ENCODE measurements at places on chromosomes 16 and 17. TPM values are rescaled to one million over a fixed set of nuclear protein-coding genes. Genes with fewer than 3 reads are reported as not detected.

DNA sequence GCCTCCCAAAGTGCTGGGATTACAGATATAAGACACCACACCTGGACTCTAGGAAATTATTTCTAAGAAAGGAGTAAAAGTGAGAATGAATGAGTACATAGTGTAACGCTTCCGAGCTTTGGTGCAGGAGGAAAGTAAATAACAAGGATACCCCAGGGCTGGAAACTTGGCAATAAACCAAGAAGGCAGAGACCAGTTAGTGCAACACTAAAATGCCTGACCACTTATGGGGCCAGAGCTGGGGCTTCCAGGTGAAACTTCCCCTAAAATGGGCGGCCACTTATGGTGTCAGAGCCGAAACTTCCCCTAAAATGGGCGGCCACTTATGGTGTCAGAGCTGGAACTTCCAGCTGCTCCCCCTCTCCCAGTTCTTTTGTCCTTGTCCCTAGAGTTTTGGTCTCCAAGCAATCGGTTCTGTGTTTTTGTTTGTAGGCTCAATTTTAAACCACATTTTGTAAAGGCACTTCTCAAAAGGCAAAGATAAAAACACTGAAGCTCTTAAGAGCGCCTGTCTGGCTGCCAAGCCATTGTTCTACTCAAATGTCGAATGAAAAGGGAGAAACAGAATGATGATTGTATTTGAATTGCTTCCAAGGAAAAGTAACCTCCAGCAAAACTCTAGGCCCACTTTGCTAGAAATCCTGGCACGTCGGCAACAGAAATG, 63.9 kb downstream of the NXN start:
- H3K4me3 ChIP-seq = peak overlapping the region; percentile 44
- peak overlapping the region; percentile 91 for H3K27ac ChIP-seq
- no peaks in the 10 kb centered on the region for H3K27me3 ChIP-seq
- DNase-seq = no peak
- peaks cover 59% of the 10 kb centered on the region for H3K4me1 ChIP-seq

GRCh38 chr17:77124192-77124889, 16.4 kb upstream of the SEC14L1 start:
- H3K27me3 ChIP-seq = no peaks in the 10 kb centered on the region
- H3K4me3 ChIP-seq = no peak overlapping the region
- H3K27ac ChIP-seq = peak overlapping the region; percentile 85
- DNase-seq = no peak

GRCh38 chr17:7204336-7204735, 15.3 kb downstream of the DLG4 start:
- H3K27me3 ChIP-seq = no peaks in the 10 kb centered on the region
- peak overlapping the region; percentile 89 for H3K27ac ChIP-seq
- no peak for DNase-seq
- peaks cover 16% of the 10 kb centered on the region for H3K4me1 ChIP-seq
- H3K36me3 ChIP-seq = peaks cover 13% of the 10 kb centered on the region

The TBC1D26 gene
- total RNA-seq = 0.78 TPM

GRCh38 chr16:53064081-53064578, 9.3 kb downstream of the CHD9 start:
- H3K36me3 ChIP-seq = peaks cover 15% of the 10 kb centered on the region
- no peak overlapping the region for H3K4me3 ChIP-seq
- no peak for DNase-seq
- peak overlapping the region; percentile 38 for H3K27ac ChIP-seq
- H3K27me3 ChIP-seq = no peaks in the 10 kb centered on the region

DNA sequence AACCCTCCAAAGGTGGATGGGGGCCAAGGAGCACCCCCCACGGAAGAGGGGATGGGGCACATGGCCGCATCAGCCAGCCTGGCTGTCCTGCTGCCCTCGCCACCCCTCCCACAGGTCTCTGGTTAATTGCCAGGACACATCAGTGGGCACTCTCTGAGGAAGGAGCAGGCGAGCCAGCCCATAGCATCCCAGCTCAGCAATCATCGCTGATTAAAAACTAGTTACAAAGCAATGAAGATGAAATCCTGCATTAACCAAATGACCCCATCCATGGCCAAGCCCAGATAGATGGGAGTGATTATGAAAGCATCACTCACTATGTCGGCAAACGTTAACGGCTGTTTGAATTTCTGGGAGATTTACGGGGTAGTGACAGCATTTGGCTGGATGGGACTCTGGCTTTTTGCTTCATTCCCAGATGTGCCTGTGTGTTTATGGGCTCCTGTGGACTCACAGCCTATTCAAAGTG, 45.3 kb downstream of the CCDC182 start:
- no peaks in the 10 kb centered on the region for H3K27me3 ChIP-seq
- no peak overlapping the region for H3K27ac ChIP-seq
- no peaks in the 10 kb centered on the region for H3K36me3 ChIP-seq
- no peaks in the 10 kb centered on the region for H3K4me1 ChIP-seq
- DNase-seq = no peak
- no peak overlapping the region for H3K4me3 ChIP-seq

The INTS2 gene
- 11.2 TPM for total RNA-seq

DNA sequence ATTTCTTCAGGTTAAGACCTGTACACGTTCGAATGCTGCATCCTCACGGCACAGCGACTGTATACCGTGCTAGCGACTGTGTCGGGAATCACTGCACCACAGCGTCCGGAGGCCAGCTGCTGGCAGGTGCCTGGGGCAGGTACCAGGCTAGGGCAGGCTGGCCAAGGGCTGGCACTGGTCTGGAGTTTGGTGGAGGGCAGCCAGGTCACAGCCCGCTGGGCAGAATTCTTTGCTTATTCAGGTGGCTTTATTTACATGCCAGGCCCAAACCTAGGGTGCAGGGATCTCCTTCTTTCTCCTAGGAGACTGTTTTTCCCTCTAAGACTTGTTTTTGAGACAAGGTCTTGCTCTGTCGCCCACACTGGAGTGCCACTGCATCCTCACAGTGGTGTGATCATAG, 37.9 kb downstream of the COTL1 start:
- H3K27ac ChIP-seq = no peak overlapping the region
- no peak overlapping the region for H3K4me3 ChIP-seq
- H3K4me1 ChIP-seq = peaks cover 6% of the 10 kb centered on the region
- H3K36me3 ChIP-seq = no peaks in the 10 kb centered on the region

- H3K27ac ChIP-seq = no peak overlapping the region
- H3K27me3 ChIP-seq = peaks cover 6% of the 10 kb centered on the region
- peaks cover 1% of the 10 kb centered on the region for H3K4me1 ChIP-seq
- H3K4me3 ChIP-seq = no peak overlapping the region
These were observed 3.4 kb downstream of the NECAB2 start for GRCh38 chr16:83971165-83972130.

The BCL6B gene
- total RNA-seq = not detected

DNA sequence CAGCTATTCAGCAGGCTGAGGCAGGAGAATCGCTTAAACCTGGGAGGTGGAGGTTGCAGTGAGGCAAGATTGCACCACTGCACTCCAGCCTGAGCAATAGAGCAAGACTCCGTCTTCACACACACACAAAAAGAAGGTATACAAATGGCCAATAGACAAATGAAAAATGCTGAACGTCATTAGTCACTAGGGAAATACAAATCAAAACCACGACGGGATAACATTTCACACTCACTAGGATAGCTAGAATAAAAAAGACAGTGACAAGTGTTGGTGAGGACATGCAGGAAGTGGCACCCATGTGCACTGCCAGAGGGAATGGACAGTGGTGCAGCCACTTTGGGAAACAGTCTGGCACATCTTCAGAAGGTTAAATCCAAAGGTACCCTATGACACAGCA, 172.9 kb downstream of the FTO start:
- no peaks in the 10 kb centered on the region for H3K27me3 ChIP-seq
- H3K4me3 ChIP-seq = no peak overlapping the region
- peaks cover 30% of the 10 kb centered on the region for H3K36me3 ChIP-seq
- no peak for DNase-seq

DNA sequence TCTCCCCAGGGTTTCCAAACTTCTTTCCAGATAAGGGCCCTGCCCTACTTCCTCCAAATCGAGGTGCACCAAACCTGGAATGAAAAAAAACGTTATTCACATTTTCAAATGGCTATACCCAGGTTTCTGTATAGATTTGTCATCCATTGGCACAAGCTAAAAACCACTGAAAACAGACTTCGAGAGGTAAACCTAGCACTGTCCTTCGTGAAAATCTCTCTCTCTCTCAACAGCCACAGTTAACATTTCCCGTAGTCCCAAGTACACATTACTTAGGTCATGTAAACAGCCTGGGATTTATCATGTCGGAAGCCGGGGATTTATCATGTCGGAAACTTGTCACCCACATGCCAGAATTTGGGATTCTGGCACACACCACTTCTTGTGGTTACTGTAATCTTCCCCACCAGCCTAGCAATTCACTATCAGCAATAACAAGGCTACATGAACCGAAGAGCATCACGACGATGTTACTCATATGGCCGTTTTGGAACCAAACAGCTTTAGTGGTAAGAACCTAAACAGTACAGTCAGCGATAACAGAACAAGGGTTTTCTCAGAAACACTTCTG, 1.2 kb downstream of the DDX5 start:
- no peaks in the 10 kb centered on the region for H3K27me3 ChIP-seq
- peak overlapping the region; percentile 100 for H3K27ac ChIP-seq
- DNase-seq = no peak

DNA sequence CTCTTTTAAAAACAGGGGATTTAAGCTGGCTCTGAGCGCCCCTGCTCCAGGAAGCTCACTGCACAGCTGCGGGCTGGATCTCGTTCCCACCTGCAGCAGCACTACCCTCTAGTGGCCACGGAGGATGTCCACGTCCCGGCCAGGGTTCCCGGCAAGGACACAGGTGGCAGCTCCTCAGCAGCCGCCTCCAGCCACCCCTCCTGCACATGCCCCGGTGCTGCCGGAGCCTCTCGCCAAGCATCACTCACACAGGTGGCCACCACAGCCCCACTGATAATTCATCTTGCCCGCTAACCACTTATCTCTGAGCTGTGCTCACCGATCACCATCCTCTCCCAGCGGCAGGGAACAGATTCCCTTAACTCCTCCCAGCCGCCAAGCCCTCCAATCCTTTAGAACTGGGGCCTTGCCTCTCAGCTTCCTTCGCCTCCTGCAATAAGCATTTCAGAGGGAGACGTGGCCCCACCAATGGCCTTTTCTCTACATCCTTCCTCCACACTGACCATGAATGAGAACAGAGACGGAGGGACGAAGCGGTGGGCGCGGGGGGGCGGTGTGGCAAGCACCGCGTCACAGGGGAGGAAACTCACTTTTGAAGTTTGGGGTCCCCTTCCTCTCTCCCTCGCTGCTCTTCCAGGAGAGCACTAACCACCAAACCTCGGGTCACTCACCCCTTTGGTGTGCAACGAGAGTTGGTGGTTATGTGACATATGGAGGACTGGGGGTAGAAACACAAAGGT, 222.1 kb downstream of the RBFOX3 start:
- no peak overlapping the region for H3K27ac ChIP-seq
- H3K4me1 ChIP-seq = no peaks in the 10 kb centered on the region
- DNase-seq = no peak
- no peaks in the 10 kb centered on the region for H3K36me3 ChIP-seq
- H3K27me3 ChIP-seq = peaks cover 48% of the 10 kb centered on the region

The KRT40 gene
- not detected for total RNA-seq

DNA sequence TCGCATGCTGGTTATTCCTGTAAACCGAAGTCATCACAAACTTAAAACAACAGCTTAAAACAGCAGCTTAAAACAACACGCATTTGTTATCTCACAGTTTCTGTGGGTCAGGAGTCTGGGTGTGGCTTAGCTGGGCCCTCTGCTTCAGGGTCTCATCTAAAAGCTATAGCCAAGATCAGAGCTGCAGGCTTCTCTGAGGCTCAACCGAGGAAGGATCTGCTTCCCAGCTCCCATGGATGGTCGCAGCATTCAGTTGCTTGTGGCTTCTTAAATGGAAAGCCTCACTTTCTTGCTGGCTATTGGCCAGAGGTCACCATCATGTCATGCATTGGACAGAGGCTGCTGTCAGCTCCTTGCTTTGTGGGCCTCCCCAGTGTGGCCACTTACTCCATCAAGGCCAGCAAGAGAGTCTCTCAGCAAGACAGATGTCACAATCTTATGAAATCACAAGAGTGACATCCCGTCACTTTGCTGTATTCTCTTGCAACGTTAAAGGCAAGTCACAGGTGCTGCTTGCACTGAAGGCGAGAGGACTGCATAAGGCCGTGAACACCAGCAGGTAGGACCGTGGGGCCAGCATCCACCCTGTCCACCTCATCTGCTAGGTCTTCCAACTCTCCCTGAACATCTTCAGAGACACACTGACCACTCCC, 117.9 kb upstream of the TNRC6C start:
- no peak overlapping the region for H3K27ac ChIP-seq
- no peak overlapping the region for H3K4me3 ChIP-seq
- no peaks in the 10 kb centered on the region for H3K36me3 ChIP-seq
- no peak for DNase-seq
- H3K27me3 ChIP-seq = no peaks in the 10 kb centered on the region

The MFAP4 gene
- total RNA-seq = 73.4 TPM

DNA sequence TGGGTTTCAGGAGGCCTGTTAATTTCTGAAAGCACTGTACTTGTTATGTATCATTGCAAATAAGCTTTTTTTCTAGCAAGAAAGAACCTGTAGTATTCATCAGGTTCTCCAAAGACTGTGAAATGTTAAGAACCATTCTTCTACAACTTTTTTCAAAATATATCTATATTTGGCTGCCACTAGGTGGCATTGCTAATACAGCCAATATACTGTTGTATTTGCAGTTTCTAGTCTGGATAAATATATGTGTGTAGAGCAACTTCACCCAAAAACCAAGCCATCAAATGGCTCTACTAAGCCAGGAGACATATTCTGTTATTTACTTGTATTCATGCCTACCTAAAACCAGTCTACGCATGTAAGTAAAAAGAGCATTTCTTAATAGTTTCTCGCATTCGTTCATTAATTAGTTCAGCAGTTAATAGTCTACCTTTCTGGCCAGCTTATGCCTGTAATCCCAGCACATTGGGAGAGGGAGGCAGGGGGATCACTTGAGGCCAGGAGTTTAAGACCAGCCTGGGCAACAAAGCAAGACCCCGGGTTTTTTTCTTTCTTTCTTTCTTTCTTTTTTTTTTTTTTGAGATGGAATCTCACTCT, 39.5 kb downstream of the VMP1 start:
- H3K4me3 ChIP-seq = no peak overlapping the region
- no peak for DNase-seq
- no peaks in the 10 kb centered on the region for H3K27me3 ChIP-seq
- peaks cover 15% of the 10 kb centered on the region for H3K36me3 ChIP-seq

- no peak overlapping the region for H3K27ac ChIP-seq
- peaks cover 6% of the 10 kb centered on the region for H3K4me1 ChIP-seq
- H3K4me3 ChIP-seq = no peak overlapping the region
- no peak for DNase-seq
These were observed 22.8 kb upstream of the CEP20 start for GRCh38 chr16:15911198-15911597.

GRCh38 chr16:69564845-69565670, 708 bp upstream of the NFAT5 start:
- peaks cover 12% of the 10 kb centered on the region for H3K36me3 ChIP-seq
- peak overlapping the region; percentile 85 for H3K4me3 ChIP-seq
- peak overlapping the region; percentile 87 for H3K27ac ChIP-seq
- DNase-seq = no peak

The CXCL16 gene
- total RNA-seq = 12.8 TPM

GRCh38 chr16:68093816-68094613, 8.8 kb downstream of the NFATC3 start:
- peaks cover 41% of the 10 kb centered on the region for H3K4me1 ChIP-seq
- no peak for DNase-seq
- no peaks in the 10 kb centered on the region for H3K27me3 ChIP-seq
- H3K4me3 ChIP-seq = no peak overlapping the region

GRCh38 chr17:80861892-80862291, 129.7 kb upstream of the CHMP6 start:
- DNase-seq = no peak
- no peaks in the 10 kb centered on the region for H3K27me3 ChIP-seq
- H3K36me3 ChIP-seq = peaks cover 7% of the 10 kb centered on the region
- H3K4me1 ChIP-seq = peaks cover 30% of the 10 kb centered on the region
